Breast epithelium (tissue), 4 donors: ENCODE measurements at places on chromosomes 4 and X. TPM values are rescaled to one million over a fixed set of nuclear protein-coding genes. Genes with fewer than 3 reads are reported as not detected.

- H3K27ac ChIP-seq, result peak overlapping the region; percentile 43
- no peaks in the 10 kb centered on the region for H3K27me3 ChIP-seq
- peak overlapping the region; percentile 48 for H3K4me3 ChIP-seq
- DNase-seq, result peak; percentile 56
- no peaks in the 10 kb centered on the region for H3K36me3 ChIP-seq
Measured at GRCh38 chrX:120308959-120309872, 2.0 kb downstream of the TMEM255A start.

DNA sequence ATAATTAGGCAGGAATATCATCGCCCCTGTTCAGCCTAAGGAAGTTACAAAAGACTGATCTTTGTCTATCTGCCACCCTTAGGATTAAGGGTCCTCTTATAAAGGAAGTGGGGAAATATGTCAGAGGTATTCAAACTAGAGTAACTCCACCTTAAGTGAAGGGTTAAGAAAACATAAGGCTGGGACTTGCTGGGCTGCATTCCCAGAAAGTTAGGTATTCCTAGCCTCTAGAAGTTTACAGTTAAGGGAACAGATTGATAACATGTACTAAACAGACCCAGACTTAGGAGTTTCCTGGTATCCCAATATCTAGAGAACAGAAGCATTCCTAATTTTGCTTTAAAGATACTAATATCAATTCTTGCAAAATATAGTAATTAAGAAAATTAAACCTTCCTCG is 6.0 kb downstream of the CXCL2 start:
- no peak for DNase-seq
- no peaks in the 10 kb centered on the region for H3K4me1 ChIP-seq
- no peak overlapping the region for H3K27ac ChIP-seq
- no peaks in the 10 kb centered on the region for H3K27me3 ChIP-seq

GRCh38 chrX:84047339-84047738 is 140.7 kb downstream of the RPS6KA6 start:
- no peaks in the 10 kb centered on the region for H3K36me3 ChIP-seq
- no peak for DNase-seq
- H3K4me3 ChIP-seq, result no peak overlapping the region
- H3K27ac ChIP-seq, result no peak overlapping the region

GRCh38 chr4:184108006-184108501 is 109.6 kb downstream of the ENPP6 start:
- no peaks in the 10 kb centered on the region for H3K4me1 ChIP-seq
- H3K4me3 ChIP-seq, result no peak overlapping the region
- DNase-seq, result no peak
- no peak overlapping the region for H3K27ac ChIP-seq
- H3K36me3 ChIP-seq, result no peaks in the 10 kb centered on the region

- DNase-seq, result no peak
- no peak overlapping the region for H3K4me3 ChIP-seq
- H3K27ac ChIP-seq, result no peak overlapping the region
Measured at GRCh38 chr4:67779631-67780030, 25.4 kb upstream of the GNRHR start.

- no peaks in the 10 kb centered on the region for H3K4me1 ChIP-seq
- no peak for DNase-seq
- H3K4me3 ChIP-seq, result no peak overlapping the region
Measured at GRCh38 chrX:11724122-11725017, 33.7 kb upstream of the MSL3 start.

DNA sequence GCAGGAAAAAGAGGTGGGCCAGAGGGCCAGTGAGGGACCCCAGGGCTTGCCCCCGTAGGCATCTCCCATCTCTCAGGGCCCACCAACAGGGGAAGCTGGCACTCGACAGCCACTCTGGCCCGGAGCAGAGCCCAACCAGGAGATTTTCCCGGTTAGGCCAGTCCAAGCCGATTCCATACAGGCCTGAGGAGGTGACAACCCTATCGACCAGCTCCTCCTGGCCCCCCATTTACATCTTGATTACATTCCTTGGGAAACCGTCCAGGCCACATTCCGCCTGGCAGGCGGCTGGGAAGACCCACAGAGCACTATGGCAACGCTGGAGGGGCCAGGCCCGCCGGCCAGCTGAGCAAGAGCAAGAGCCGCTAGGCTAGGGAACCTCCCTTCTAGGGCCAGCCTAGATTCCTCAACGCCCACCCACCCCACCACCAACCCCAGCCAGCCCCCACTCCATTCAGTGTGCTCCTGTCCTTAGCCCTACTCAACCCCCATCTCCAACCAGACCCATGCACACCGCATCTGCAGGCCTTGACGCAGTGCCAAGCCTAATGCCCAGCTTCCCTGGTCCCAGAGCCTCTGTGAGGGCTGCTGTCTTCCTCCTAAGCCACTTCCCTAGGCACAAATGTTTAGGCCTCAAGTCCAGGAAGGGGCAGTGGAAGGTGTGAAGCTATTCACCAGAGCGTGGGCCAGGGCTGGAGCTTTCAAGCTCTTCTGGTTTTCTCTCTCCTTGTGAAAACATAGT is 161.2 kb downstream of the EFNB1 start:
- peak overlapping the region; percentile 54 for H3K27ac ChIP-seq
- DNase-seq, result no peak
- H3K4me1 ChIP-seq, result no peaks in the 10 kb centered on the region

DNA sequence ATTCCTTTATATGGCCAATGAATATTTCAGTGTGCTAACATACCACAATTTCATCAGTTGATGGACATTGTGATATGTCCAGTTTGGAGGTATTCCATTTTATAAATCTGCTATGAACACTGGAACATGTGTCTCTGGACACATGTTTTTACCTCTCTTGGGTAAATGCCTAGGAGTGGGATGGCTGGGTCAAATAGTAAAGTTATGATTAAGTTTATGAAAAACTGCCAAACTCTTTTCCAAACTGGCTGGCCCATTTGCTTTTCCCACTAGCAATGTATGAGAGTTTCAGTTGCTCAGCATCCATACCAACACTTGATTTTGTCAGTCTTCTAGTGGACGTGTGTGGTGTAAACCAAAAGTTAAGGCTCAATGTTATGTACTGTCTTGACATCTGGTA is 40.5 kb downstream of the CEP44 start:
- H3K4me1 ChIP-seq, result no peaks in the 10 kb centered on the region
- H3K4me3 ChIP-seq, result no peak overlapping the region
- no peaks in the 10 kb centered on the region for H3K27me3 ChIP-seq
- H3K36me3 ChIP-seq, result no peaks in the 10 kb centered on the region
- H3K27ac ChIP-seq, result no peak overlapping the region
- no peak for DNase-seq

GRCh38 chrX:17005712-17006368 is 59.4 kb downstream of the REPS2 start:
- H3K27me3 ChIP-seq, result no peaks in the 10 kb centered on the region
- no peak overlapping the region for H3K27ac ChIP-seq
- no peaks in the 10 kb centered on the region for H3K4me1 ChIP-seq
- DNase-seq, result no peak

DNA sequence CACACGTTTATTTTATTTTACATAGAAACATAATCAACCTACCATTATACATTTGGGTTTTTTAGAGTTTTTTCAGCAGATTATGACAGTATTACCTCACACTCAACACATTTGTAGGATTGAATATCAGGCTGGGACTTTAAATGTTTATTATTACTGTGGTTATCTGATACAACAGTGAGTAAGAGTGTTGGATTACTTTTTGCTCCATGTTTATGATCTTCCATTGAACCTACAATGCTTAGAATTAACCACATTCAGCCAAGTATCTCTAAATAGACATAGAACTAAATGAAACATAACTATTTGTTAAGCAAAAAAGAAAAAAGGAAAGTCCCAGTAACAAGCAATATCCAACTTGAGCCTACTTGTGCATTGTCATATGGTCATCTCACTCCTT is 607.4 kb upstream of the PITX2 start:
- no peaks in the 10 kb centered on the region for H3K27me3 ChIP-seq
- no peaks in the 10 kb centered on the region for H3K36me3 ChIP-seq
- no peak overlapping the region for H3K4me3 ChIP-seq
- DNase-seq, result no peak
- H3K4me1 ChIP-seq, result no peaks in the 10 kb centered on the region
- no peak overlapping the region for H3K27ac ChIP-seq

DNA sequence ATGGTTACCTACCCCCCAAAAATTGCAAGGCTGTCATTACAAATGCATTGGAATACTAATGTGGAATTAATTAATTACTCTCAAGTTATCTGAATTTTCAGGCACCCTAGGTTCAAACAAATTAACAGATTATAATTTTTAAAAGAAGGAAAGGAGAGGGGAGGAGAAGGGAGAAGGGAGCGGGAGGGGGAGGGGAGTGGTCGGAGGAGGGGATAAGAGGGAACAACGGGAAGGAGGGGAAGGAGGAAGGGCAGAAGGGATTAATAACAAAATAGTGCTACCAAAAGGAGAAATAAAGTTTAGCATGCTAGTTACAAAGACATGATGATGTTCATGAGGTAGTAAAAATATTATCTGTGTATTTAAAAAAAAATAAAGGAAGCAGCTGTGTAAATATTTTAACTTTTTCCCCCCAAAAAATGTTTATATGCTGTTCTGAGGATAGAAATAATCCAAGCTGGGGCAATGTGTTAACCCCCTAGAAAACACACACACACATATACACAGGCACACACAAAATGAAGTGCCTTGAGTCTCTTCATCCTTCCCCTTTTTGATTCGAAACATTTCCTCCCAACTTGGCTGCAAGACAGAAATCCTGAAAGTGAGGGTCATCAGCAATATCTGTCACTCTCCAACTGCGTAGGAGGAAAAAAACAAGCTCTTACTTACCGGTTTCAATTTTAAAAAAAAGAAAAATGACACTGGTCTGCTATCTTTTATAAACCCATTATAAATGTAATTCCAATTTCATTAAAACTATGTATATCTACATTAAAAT is 58.8 kb downstream of the PPP3CA start:
- DNase-seq, result no peak
- no peak overlapping the region for H3K4me3 ChIP-seq
- no peaks in the 10 kb centered on the region for H3K4me1 ChIP-seq
- no peaks in the 10 kb centered on the region for H3K27me3 ChIP-seq

DNA sequence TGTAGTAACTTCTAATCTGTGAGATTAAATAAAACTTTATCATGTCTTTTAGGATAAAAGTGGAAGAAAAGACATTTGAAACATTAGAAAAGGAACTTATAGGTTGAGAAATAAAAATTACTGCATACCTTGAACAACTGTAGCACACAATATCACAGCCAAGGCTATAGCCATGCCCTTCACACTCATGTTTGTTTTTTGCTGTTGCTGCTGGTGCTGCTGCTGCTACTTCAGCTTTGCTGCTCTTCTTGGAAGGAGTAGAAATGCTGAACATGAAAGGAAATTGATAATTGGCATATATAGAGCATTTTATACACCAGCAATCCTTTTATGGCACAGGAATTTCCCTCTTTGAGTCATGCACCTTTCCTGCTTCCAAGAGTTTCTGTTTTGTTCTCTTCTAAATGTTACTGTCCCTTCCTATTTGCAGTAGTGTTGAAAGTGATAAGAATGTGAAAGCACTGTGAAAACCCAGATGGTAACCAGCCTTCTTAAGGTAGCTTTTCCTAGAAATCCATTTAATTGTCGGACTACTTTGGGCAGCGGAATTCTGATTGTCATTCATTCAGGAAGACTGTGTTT is at the start of gene CXCL11:
Gene CXCL11 (minus strand): TSS at position 272 of the 582 bp plus-strand sequence. CDS start 83 bp downstream, at position 189.
- H3K4me1 ChIP-seq, result no peaks in the 10 kb centered on the region
- no peaks in the 10 kb centered on the region for H3K27me3 ChIP-seq
- no peak within 1 kb of the TSS for H3K4me3 ChIP-seq
- no peak within 1 kb of the TSS for H3K27ac ChIP-seq

DNA sequence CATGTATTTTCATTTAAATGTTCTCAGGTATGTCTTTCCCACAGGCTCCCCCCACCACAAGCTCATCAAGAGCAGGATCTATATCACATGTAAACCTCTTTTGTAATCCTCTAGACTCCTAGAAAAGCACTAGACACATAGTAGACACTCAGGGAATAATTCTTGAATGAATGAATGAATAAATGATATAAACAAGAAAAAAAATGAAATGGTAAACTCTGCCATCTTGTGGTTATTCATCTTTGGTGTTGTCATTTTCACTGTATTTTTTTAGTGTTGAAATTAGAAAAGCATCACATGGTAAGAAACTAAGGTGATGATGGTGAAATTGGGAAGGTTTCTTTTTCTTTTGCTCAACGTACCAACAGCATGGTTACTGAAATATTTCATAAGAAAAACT is 34.2 kb upstream of the C1GALT1C1 start:
- DNase-seq, result no peak
- no peaks in the 10 kb centered on the region for H3K36me3 ChIP-seq
- H3K4me1 ChIP-seq, result no peaks in the 10 kb centered on the region
- no peak overlapping the region for H3K4me3 ChIP-seq
- no peak overlapping the region for H3K27ac ChIP-seq

DNA sequence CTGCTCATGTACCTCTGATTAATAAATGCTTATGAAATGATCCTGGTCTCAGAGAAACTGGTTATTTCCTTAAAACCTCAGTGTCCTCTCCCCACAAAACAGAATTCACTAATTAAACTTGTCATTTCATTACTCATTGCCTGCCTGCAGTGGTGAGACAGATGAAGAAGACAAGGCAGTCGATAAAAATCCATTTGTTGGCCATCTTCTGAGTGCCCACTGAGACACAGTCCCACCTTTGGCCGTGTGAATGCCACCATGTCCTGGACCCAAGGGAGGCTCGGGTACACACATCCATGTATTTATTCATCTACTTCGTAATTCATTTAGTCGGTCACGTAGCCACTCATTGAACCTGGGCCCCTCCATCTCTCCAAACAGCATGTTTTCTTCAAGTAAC is 3.5 kb downstream of the S100P start:
- H3K4me3 ChIP-seq, result no peak overlapping the region
- H3K27me3 ChIP-seq, result no peaks in the 10 kb centered on the region
- no peaks in the 10 kb centered on the region for H3K36me3 ChIP-seq

DNA sequence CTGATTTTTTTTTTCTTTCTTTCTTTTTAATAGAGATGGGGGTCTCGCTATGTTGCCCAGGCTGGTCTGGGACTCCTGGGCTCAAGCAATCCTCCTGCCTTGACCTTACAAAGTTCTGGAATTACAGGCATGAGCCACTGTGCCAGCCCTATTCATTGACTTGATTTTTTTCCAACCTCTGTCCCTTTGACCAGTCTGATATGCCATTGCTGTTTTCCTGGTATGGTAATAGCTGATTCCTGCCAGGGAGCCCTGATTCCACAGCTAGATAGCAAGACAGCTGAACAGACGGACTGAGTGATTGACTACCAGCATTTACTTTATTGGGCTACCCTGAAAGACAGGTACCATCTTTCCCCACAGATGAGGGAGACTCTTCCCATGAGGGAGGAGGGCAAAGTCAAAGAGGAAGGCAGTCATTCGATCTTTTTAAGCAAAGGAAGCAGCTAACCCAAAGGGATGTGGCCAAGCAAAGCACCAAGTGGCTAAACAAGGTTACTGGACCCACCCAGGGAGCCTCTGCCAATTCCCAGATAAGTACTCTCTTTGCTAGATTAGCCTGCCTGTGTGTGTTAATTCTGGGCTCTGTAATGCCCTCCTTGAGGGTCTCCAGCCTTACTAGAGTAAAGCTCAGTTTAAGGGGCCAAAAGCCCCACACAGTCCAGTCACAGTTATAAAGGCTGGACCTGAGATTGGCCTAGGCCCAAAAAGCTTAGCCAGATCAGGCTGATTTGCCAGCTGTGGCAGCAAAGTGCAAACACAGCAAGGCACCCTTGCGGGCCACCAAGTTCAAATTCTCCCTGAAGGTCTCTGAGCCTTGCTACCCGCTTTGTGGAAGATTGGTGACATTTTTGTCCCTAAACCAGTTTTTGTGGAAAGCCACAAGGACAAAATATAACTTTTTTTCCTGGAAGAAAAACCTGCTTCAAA is 192.4 kb upstream of the GPC4 start:
- peaks cover 30% of the 10 kb centered on the region for H3K27me3 ChIP-seq
- no peak for DNase-seq
- H3K36me3 ChIP-seq, result no peaks in the 10 kb centered on the region
- no peak overlapping the region for H3K4me3 ChIP-seq
- H3K27ac ChIP-seq, result no peak overlapping the region

MFAP3L gene
- 87.4 TPM for total RNA-seq

MSX1 gene
- total RNA-seq, result 8.5 TPM

CHST7 gene
- 10.8 TPM for total RNA-seq

COL25A1 gene
- 11.0 TPM for total RNA-seq
